ENCODE measurements at places on chromosomes 1 and 21.
A peak's percentile ranks its signal among the peaks of the same experiment; 100 is the strongest.

DNA sequence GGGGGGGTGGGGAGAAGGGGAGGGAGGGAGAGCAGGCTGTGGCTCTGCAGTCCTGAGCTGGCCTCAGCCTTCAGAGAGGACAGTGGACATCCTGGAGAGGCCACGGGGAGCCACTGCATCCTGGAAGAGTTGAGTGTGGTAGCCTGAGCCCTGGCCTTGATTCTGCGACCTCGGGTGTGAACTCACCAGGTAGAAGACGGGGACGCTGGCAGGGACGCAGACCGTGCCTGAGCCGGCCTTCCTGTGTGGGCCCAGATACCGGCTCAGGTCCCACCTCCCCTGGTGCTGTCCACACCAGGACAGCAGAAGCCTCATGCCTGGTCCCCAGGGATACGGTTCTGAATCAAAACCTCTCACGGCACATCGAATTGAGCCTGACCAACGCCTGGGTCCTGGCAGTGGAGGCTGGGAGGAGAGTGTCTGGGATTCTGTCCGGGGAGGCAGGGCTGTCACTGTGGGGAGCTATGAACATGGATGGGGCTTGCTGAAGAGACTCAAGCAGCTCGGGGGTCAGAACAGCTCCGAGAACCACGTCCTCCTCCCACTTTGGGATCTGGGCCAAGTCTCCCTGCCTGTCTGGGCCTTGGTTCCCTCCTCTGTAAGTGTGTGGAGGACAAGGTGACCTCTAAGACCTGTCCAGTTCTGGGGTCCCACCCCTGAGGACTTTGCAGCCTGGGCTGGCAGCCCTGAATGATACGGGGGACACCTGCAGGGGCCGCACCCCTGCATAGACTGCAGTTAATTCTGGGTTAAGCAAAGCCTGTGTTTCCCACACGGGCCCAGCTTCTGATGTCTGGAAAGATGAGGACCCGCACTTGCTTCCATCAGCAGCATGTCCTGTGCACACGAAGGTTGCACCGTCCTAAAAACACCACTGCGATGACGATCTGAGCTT lies 30.4 kb downstream of the RRP1 start:
- DNase-seq: no peak

DNA sequence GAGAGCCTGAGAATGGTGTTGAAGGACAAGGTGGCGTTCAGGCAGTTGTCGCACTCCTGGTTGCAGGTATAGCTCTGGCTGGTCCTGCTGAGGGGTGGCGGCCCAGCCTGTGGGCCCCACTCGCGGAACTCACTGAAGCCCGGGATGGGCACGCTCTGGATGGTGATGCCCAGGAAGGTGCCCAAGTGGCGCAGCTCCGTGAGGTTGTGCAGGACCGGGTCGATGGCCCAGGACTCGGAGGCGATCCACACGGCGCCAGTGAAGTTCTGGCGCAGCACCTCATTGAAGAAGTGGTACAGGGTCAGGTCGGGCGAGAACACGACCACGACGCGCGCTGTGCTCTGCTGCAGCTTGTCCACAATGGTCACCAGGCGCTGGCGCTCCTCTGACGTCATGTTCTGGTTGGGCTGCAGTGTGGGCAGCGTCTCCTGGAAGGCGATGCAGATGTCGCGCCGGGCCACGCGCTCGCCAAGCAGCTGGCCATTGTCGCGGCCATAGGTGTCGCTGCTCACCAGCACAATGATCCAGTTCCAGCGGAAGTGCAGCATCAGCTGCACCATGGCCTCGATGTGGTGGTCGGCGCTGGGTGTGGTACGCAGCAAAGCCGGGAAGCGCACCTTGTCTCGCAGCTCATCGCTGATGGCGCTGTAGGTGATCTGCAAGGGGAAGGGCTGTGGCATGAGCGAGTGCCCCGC lies 5.0 kb downstream of the TAS1R2 start:
- no peak for DNase-seq

DNA sequence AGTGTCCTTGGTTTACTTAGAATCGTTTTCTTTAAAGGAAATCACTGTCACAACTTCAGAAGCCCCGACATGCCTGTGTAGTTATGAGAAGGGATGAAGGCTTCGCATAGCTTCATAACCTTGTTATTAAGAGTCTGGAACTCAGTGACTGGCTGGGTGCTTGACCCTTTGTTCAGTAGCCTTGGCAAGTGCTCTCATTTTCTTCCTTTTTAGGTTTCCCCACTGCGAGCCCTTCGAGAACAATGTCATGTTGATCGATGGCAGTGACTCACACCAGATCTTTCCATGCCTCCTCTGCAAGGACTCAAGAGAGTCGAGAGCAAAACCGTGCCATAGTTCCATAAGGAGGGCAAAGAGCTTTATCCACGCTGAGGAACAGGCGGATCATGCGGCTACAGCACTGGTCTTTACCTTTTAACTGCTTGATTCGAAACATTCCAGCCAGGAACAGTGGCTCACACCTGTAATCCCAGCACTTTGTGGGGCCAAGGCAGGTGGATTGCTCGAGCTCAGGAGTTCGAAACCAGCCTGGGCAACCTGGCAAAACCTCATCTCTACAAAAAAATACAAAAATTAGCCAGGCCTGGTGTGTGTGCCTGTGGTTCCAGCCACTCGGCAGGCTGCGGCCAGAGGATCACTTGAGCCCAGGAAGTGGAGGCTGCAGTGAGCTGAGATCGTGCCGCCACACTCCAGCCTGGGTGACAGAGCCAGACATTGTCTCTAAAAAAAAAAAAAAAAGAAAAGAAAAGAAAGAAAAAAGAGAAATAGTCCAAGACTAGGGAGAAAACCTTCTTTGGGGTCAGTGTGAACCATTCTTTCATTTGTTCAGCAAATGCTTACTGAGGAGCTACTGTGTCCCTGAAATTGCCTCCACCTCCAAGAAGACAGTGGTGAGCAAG lies 95.4 kb upstream of the ERRFI1 start:
- DNase-seq: no peak

DNA sequence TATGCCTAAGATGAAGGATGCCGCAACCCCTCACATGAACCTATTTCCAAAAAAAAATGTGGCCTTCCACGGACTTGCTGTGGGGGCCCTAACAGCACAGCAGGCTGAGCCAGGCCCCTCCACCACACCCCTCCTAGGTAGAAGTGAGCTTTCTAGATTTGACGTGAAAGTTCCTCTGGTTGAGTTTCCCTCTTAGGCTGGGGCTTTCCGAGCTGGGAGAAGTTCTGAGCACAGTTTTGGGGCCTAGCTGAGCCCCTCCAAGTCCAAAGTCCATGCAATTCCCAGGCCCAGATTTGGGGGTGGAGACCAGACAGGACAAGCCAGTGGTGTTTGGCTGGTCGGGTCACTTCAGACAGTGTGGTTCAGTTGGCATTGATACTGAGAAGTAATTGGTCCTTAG lies 13.8 kb upstream of the PHLDA3 start:
- peak; percentile 32 for DNase-seq

DNA sequence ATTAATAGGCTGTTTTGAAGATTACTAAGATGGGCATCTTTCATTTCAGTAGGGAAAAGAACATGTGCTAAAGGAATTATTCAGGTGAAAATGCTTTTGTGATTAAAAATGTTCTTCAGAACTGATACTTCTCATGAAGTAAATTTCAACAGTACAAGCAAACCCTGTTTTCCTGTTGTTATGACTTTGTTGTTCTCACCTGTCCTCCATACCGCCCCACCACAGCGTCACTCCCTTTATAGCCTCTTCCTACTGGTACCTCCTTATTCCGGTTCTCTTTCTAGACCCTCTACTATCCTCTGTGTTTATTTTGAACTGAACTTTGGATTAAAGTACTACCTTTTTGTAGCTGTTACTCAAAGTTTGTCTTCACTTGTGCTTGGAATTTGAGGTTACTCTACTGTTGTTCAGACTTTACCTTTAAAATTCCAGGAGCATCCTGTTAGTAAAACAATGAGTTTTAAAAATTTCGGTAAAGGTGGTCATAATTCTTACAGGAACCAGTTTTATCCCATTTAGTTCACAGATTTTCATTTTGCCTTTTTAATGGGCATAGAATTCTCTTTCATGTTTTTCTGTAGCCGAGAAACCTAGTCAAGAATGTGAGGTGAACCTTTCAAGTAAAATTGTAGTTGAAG lies 10.9 kb downstream of the CNST start:
- DNase-seq: no peak
